Eye (tissue), 1 donor: ENCODE measurements at places on chromosomes 5 and 9.

- peak; percentile 65 for DNase-seq
Observed at GRCh38 chr5:126004636-126005035, 418.6 kb upstream of the GRAMD2B start.

GRCh38 chr5:179131886-179132585 lies 71.9 kb downstream of the ZNF354C start:
- DNase-seq: no peak

GRCh38 chr5:148012801-148013200 lies 51.0 kb upstream of the SPINK5 start:
- no peak for DNase-seq

DNA sequence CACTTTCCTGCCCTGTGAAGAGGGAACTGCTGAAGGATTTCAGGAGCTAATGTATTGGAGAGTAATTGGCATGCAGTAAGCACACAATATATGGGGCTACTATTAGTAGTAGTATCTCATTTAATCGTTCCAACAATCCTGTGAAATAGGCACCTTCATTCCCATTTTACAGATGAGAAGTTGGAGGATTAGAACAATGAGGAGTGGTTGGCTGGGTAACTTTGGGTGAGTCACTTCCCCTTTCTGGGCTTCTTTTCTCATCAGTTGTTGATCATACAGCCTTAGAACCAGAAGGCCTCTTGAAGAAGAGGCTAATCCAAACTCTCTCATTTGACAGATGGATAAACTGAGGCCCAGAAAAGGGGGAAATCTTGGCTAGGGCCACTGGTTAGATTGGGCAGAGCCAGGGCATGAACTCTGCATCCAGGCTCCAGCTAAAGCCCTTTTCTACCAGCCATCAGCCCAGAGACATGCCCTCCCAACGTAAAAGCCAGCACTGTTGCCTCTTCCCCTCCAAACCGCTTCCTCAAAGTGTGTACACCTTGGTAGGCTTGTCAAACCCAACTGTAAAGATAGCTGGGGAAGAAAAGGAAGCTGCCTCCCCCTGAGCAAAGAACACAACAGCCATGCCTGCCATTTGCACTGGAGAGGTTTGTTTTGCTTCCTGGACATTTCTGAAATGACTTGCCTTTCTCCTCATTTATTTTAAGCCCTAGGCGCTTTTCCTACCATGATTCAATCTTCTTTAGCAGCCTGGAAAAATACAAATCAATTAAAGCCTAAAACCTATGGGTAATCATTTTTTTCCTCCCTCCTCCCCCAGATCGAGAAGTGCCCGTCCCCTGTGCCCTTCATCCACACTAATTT lies 992 bp downstream of the SPACA9 start:
- no peak for DNase-seq

DNA sequence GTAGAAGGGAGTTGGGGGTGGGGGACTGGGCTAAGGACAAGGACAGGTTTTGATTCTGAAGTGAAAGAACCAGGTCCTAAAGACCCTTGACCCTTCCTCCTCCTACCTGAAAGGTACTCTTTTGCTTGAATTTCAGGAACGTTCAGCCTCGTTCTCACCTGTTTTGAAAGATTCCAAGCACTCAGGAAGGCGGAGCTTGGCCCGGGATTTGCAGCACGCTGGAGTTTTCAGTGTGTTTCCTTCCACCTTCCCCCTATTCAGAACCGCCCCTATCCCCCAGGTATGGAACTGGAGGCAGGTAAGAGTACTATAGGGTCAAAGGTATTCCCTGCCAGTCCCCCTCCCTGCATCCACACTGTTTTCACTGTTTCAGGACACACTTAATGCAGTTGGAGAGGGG lies 7.1 kb downstream of the EGR1 start:
- no peak for DNase-seq

GRCh38 chr5:147176422-147176821 lies 58.4 kb upstream of the STK32A start:
- DNase-seq: no peak

DNA sequence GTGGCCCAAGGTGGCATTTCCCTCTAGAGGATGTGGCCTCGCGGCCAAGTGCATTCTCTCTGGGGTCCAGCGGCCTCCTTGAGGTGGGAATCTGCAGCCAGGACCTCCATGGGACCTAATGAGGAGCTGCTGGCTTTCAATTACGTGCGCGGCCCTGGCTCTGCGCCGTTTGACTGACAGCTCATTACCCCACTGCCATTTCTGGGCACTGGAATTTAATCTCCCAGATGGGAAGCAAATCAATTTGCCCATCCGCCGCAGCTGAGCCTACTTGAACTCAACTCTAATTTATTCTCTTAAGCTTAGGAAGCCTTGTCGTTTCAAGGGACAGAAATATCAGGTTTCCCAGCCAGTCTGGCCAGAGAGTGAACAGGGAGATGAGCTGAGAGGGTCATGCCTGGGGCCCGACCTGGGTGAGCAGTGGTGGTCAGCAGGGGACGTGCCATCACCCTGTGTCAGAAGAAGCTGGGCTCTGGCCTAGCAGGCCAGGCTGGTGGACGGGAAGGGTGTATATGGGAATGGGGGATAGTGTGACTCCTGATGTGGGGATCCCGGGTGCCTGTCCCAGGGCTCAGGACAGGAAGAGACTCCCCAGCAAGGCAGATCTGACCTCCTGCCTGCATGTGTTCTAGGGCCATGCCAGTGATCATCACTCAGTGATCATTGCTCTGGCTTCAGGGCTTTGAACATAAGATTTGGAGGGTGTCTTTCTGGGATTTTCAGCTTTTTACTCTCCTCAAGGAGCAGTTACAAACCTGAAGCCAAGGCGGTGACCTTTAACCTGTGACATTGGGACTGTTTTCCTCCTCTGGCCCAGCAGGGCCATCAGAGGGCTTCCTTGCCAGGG lies 69.7 kb downstream of the MACROH2A1 start:
- peak; percentile 71 for DNase-seq

GRCh38 chr5:1125030-1125357 lies 13.1 kb upstream of the SLC12A7 start:
- peak; percentile 94 for DNase-seq

- no peak for DNase-seq
Observed at GRCh38 chr9:85283421-85283820, 458.3 kb downstream of the AGTPBP1 start.

DNA sequence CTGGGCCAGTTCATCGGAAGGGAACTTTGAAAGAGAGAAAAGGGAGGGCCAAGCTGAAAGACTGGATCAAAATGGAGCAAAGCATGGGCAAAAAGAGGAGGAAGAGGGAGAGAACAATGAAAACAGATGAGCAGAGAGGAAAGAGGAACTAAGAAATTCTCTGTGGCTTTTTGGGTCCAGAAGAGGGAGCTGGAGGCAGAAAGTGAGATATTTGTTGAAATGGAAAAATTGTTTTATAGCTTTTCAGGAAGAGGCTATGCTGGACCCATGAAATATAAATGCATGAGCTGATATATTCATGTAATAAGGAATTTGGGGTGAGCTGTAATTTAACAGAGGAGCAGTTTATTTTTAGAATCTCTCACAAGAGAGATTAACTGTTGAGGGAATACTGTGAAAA lies 457.3 kb downstream of the DMAC1 start:
- no peak for DNase-seq

- DNase-seq: no peak
Observed at GRCh38 chr9:133489253-133490190, 10.6 kb upstream of the SLC2A6 start.

GRCh38 chr5:138353560-138354080 lies 1.1 kb downstream of the KDM3B start:
- DNase-seq: no peak
